NCI-H1048 (cell line): ENCODE measurements at places on chromosomes 12 and 14.

- DNase-seq = no peak
Measured at GRCh38 chr12:87163122-87163521, 866.1 kb downstream of the C12orf50 start.

GRCh38 chr12:28242496-28243309 lies 52.4 kb downstream of the CCDC91 start:
- DNase-seq = no peak

DNA sequence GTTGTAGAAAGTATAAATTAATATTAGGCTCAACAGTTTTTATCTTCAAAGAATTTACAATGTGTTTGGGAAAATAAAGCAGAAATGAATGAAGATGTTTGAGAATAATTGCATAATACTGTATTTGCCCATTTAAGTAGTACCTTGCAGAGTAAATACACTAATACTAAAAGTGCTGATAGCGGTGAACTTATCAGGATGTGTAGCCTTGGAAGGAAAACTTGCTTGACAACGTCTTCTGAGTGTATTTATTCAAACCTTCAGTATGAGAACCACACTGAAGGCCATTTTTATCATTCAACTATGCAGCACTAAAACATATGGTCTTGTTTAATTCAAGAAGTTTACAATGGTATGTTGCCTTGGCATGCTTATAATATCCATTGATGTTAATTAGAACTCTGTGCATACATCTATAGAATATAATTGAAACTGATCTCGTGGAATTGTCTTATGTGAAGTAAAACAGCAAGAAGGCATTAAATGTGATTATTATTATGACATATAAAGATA lies 41.3 kb downstream of the MSRB3 start:
- DNase-seq = no peak

DNA sequence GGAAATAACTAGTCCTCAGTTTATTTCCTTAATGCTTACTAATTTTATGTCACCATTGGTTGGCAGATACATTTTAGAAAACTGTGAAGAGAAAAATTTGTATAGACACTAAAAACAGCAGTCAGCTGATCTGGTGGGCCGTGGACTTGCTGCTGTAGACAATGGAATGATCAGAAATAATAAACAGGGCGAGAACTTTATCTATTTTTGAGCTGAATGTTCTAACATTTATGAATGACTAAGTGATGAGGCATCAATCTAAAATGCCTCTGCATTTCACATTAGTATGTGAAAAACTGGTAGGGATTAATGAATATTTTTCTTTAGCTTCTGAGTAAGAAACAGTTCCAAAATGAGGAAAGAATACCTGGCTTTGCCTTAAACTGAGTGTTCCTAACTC lies 24.8 kb upstream of the PKP2 start:
- DNase-seq = no peak

DNA sequence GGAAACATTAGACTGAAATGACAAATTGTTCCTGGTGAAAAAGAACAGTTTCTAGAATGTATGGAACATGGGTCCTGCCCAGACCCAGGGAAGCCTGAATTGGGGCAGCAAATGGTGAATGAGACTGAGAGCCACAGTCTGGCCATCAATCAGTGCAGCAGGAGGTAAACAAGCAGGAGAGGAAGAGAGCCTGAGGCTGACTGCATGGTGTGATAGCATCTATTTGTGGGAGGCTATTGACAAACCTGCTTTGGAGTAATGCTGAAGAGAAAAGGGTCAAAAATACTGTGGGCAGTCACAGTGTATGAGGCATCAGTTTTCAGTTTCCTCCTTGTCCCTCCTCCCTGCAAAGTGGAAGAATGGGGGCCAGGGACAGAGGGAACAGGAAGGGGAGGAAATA lies 136.8 kb downstream of the ANKS1B start:
- no peak for DNase-seq

DNA sequence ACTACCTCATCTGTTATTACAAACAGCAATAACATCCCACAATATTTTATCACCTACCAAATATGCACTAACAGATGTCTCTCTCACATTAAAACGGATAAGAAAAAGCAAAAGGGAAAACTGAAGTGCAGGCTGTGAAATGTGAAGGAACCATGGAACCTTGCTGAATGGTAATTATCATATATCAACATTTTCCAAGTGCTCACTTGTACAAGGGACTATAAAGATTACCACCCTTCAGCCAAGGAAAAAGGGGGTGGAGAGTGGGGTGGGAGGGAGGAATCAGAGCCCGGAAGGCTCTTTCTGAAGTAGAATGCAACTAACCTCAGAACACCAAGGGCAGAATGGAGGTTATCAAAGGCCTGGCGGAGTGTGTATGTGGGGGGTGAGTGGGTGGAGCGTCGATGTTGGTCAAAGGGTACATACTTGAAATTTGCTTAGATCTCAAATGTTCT lies 1.2 kb downstream of the SNX6 start:
- no peak for DNase-seq

DNA sequence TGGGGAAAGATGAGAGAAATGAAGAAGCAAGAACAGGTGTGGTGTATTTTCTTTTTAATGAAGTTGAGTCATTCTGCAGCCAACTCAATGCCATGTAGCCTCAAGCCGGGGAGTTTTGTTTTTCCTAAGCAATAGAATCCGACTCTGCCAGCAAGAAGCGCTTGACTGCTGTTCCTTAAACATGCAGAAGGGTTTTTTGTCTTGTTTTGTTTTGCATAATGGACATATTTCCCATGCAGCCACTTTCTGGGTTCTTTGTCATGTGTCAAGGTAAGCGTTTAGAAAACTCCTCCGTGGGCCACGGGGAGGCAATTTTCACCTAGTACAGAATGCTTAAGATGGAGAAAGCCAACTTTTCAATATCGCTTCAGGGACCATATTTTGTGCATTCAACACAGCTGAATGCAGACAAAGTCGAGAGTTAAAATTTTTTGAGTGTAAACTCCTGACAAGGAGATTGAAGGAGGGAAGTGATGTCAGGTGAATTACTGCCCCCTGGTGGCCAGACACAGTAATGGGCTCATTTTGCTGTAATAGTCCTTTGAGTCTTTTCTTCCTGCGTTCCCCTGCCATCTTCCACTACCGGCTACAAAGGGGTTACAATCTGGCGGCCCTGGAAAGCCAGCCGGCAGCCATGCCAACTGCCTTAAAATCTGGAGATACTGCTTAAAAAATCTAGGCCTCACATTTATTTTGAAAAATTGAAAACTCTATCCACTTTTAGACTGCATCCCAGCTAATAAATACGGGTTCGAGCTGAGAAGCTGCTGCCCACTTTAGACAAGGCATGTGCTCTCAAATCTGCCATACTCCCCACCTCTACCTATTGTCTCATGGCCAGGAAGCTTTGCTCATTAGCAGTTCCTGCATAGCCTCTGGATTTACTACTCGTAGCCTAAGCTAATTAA lies 3.2 kb upstream of the FICD start:
- DNase-seq = no peak

- no peak for DNase-seq
Measured at GRCh38 chr12:127516467-127516866, 750.5 kb upstream of the TMEM132C start.

GRCh38 chr12:19302100-19302640 lies 137.1 kb upstream of the AEBP2 start:
- DNase-seq = no peak

GRCh38 chr14:62269204-62269603 lies 507.0 kb downstream of the SNAPC1 start:
- no peak for DNase-seq

DNA sequence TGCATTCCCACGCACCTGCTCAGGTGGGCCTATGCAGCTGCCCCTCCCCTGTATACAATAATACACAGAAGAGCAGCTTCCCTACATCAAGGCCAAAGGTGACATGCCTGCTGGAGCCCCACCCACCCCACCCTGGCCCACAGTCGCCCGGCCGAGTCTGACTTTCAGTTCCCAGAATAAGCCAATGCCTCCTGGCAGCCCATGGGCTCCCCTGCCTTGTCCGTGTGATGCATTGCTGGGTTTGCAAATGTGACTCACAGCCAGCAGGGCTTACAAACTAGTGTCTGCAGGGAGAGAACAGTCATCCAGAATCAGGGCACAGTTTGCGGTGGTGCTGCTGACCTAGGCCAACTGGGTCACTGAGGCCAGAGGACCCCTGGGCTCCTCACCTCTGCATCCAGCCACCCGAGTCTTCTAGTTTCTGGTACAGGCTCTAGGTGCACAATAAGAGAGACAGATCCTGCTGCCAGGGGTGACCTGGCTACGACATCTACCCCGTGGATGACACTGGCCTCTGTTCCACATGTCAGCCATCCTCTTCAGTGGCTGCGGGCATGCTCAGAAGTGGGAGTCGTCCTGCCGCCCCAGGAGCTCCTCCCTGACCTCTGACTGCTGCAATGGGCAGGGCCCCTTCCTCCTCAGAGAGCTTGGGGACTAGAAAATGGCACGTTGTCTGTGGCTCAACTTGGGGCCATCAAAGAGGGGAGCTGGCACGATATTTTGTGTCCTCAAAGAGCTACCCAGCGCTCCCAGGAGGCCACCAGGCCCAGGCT lies 84.5 kb downstream of the CHGA start:
- DNase-seq = no peak

GRCh38 chr12:52005903-52006703 lies 643 bp upstream of the TAMALIN start:
- no peak for DNase-seq
